Activated T-helper 1 cell treated with anti-CD3 and anti-CD28 coated beads, Interleukin-12 subunit alpha, Interleukin-12 subunit beta, Interleukin-2, Interleukin-4 antibody, amounts not matched to agents 30 ng/mL and 10 ng/mL and 1 ng/mL, durations not matched to agents 14 hours and 24 hours and 36 hours (primary cell): ENCODE measurements at places on chromosomes 13 and 19. TPM values are rescaled to one million over a fixed set of nuclear protein-coding genes. Genes with fewer than 3 reads are reported as not detected.

RNF225 gene
- total RNA-seq = 0.65 and 1.6 TPM in 2 replicates

ZNF845 gene
- 6.5 and 6.7 TPM in 2 replicates for total RNA-seq

NLRP12 gene
- total RNA-seq = not detected in 2 replicates

FUT6 gene
- not detected in 2 replicates for total RNA-seq

EFNA2 gene
- total RNA-seq = not detected in 2 replicates

ZNF285 gene
- total RNA-seq = 0.07 TPM in 1 of 2 replicates, not detected in the other

TMEM150B gene
- total RNA-seq = 0.71 TPM in 1 of 2 replicates, not detected in the other

FFAR1 gene
- total RNA-seq = 0.12 and 0.18 TPM in 2 replicates

CEBPA gene
- total RNA-seq = 1.8 and 2.1 TPM in 2 replicates

ANGPTL4 gene
- 2.3 and 3.8 TPM in 2 replicates for total RNA-seq

TLE6 gene
- total RNA-seq = 0.57 and 0.83 TPM in 2 replicates

BAX gene
- total RNA-seq = 292 and 295 TPM in 2 replicates

FFAR2 gene
- total RNA-seq = not detected in 2 replicates

ZBTB7A gene
- 37.1 and 41.3 TPM in 2 replicates for total RNA-seq

FXYD1 gene
- total RNA-seq = not detected in 2 replicates

RRAS gene
- total RNA-seq = 4.4 and 4.7 TPM in 2 replicates

PRR22 gene
- total RNA-seq = 7.4 and 9.2 TPM in 2 replicates

IQCN gene
- total RNA-seq = 2.8 and 3.2 TPM in 2 replicates

CAPS gene
- total RNA-seq = 3.4 and 3.6 TPM in 2 replicates

CYP4F3 gene
- total RNA-seq = not detected in 2 replicates

ZNF625 gene
- total RNA-seq = 2.5 and 2.9 TPM in 2 replicates

PPM1N gene
- total RNA-seq = 1.0 and 1.3 TPM in 2 replicates

PRODH2 gene
- not detected in 2 replicates for total RNA-seq

ZNF433 gene
- total RNA-seq = 0.39 TPM in 1 of 2 replicates, not detected in the other

RASGRP4 gene
- 1.5 and 1.8 TPM in 2 replicates for total RNA-seq

SYNE4 gene
- 1.7 and 1.8 TPM in 2 replicates for total RNA-seq

FUZ gene
- 14.0 and 18.8 TPM in 2 replicates for total RNA-seq

CYSLTR2 gene
- 0.75 and 0.78 TPM in 2 replicates for total RNA-seq

PSG5 gene
- total RNA-seq = not detected in 2 replicates

ABCC4 gene
- 16.4 and 20.2 TPM in 2 replicates for total RNA-seq

LRRC4B gene
- 0.05 and 0.15 TPM in 2 replicates for total RNA-seq

PLPPR3 gene
- total RNA-seq = not detected in 2 replicates

RAB20 gene
- 1.1 and 1.5 TPM in 2 replicates for total RNA-seq

JSRP1 gene
- total RNA-seq = 0.34 TPM in 1 of 2 replicates, not detected in the other

CLDN10 gene
- total RNA-seq = not detected in 2 replicates

GZMM gene
- total RNA-seq = 52.7 and 55.6 TPM in 2 replicates

DNMT1 gene
- 411 and 425 TPM in 2 replicates for total RNA-seq

DCT gene
- not detected in 2 replicates for total RNA-seq

ZNF837 gene
- 0.86 and 1.4 TPM in 2 replicates for total RNA-seq

RFXAP gene
- total RNA-seq = 19.0 and 19.8 TPM in 2 replicates

CYP4F2 gene
- not detected in 2 replicates for total RNA-seq

SIGLEC9 gene
- 0.29 and 0.42 TPM in 2 replicates for total RNA-seq

ZNF66 gene
- 8.4 and 9.2 TPM in 2 replicates for total RNA-seq

FAM83E gene
- total RNA-seq = 7.3 TPM in 2 replicates

ZNF700 gene
- 11.9 and 12.2 TPM in 2 replicates for total RNA-seq

MAST3 gene
- 16.5 and 17.6 TPM in 2 replicates for total RNA-seq

SYCN gene
- not detected in 2 replicates for total RNA-seq

VSTM1 gene
- total RNA-seq = not detected in 2 replicates

ZNF844 gene
- 0.73 and 0.86 TPM in 2 replicates for total RNA-seq
